ENCODE measurements at places on chromosomes 11 and 22.

GRCh38 chr22:22099194-22099486 is 116.6 kb upstream of the TOP3B start:
- no peak for DNase-seq

DNA sequence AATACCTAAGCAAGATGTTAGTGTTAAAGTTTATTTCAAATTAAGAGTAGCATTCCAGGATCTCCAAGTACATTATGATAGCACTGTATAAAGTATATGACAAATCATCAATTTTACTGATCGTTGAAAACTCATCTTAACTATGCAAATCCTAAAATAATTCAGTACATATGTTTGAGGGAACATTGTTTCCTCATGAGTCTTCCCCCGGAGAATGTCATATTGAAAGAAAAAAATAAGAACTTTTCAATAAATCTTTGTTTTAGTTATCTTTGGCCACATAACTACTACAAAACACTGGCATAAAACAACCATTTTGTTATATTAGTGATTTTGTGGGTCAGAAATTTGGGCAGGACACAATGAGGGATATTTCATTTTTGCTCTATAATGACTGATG is 135.4 kb downstream of the METTL15 start:
- DNase-seq = no peak

- DNase-seq = no peak
Observed at GRCh38 chr11:60964801-60965200, 6.7 kb upstream of the CD6 start.

DNA sequence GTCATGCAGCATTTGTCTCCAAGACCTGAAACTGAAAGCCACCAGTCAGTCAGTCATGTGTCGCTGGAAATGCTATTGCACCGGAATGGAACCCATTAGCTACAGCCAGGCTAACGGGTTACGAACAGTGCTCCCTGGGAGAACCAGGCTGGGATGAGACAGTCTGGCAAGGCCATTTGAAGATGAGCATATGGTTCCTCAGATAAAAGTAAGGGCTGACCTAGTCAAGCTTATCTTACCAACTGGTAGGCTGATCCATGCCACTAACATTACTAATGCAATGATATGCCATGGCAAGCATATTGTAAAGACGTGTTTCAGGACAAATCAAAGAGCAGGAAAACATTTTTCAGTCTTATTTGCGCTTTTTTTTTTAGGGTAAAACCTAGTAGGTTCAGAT is 28.4 kb downstream of the NAP1L4 start:
- DNase-seq = no peak

- peak; percentile 47 for DNase-seq
Observed at GRCh38 chr22:27134315-27134701, 476.9 kb downstream of the MIAT start.

DNA sequence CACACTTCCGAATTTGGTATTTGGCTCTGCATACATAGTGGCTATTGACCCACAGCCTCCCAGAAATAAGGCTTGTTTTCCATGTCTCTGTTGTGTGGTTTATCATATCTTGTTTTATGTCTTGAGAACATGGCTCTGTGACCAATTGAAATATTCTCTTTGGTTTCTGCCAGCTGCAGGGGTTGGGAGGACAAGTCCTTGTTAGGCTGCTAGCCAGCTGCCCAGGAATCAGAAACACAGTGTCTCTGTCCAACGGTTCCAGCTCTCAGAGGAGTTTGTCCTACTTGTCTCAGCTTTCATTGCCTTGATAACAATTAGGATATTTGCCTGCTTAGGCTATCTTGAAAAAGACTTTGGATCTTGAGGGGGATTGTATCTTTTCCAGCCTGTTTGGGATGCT is 6.0 kb upstream of the SLC7A4 start:
- DNase-seq = no peak

DNA sequence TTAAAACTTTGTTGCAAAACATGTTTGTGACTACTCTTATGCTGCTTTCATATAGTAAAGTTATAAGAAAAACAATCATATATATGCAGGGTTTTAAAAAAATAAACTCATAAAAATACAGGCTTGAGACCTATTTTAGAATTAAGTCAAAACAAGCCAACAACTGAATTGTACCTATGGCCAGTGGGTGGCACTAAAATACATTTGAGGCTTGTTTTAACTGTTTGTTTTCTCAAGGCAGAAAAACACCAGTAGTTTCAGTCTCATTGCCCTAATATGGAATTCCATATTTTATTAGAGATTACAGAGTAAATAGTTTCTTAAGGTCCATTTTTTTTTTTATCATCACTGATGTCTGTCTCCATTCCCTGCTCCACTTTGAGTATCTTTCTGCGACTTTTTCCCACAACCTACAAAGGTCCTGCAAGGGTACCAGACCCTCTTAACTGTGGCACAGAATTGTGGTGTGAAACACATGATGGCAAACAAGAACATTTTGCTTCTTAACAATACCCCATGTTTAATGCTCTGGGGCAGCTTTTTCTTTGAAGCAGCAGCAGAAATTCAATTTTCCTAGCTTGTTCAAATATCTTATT is 8.5 kb upstream of the CCDC89 start:
- no peak for DNase-seq

Measured in stimulated activated CD8-positive, alpha-beta memory T cell treated with anti-CD3 and anti-CD28 coated beads, Interleukin-4, amount 100 ng/mL, for 48 hours (primary cell).